ENCODE measurements at places on chromosomes 7 and 10.

- no peak for DNase-seq
Measured at GRCh38 chr10:3105905-3106304, 38.6 kb downstream of the PFKP start.

GRCh38 chr10:9069136-9069535 lies 1014.6 kb downstream of the GATA3 start:
- DNase-seq: no peak

DNA sequence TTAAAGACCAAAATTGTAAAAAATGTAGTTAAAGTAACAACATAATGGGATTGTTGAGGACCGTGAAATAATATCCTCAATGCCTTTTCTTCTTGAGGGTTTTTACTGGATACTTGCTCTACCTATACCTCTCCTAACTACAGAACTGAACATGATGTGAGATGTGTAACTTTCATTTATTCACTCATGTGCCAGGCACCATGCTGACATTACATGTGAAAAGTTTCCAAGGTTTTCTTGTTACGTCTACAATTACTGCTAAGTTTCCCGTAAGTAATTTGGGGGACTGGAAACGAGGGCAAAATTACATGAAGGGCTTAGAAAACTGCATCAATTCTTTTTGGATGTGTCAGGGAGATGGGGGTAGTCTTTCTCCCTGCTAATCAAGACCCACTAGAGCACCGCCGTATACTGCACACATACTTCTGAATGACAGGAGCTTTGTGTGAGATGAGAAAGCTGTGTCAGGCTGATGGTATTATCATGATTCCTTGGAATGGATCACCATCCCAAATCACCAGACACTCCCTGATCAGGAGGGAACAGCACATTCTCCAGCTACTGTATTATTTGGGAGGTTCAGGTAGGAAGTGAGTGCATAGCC lies 41.8 kb downstream of the PTPRZ1 start:
- no peak for DNase-seq

- no peak for DNase-seq
Measured at GRCh38 chr7:83413424-83413823, 235.5 kb downstream of the SEMA3E start.

DNA sequence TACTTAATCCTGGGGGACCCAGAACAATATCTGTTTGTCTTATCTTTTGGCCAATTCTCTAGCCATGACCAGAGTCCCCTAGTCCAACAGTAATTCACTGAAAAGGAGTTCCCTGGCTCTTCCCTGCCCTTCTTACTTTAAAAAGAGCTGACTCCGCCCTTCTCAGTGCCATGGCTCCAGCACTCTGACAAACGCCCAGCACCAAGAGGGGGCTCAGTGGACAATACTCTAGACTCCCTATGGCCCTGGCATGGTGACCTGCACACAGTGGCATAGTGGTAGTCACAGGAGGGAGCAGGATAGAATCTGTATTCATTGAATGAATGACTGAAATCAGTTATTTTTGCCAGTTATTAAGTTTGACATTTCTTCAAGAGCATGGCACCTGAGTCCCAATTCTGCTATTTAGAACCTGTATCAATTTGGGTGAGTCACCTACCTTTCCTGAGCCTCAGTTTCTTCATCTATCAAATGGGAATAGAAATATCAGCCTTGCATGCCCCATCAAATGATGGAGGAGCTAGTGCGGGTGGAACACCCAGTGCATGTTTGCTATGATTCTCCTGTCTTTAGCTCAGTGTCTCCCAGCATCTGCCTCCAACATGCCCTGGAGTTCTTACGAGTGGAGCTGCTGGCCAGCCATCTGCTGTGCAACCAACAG lies 69.4 kb downstream of the CLEC2L start:
- no peak for DNase-seq

DNA sequence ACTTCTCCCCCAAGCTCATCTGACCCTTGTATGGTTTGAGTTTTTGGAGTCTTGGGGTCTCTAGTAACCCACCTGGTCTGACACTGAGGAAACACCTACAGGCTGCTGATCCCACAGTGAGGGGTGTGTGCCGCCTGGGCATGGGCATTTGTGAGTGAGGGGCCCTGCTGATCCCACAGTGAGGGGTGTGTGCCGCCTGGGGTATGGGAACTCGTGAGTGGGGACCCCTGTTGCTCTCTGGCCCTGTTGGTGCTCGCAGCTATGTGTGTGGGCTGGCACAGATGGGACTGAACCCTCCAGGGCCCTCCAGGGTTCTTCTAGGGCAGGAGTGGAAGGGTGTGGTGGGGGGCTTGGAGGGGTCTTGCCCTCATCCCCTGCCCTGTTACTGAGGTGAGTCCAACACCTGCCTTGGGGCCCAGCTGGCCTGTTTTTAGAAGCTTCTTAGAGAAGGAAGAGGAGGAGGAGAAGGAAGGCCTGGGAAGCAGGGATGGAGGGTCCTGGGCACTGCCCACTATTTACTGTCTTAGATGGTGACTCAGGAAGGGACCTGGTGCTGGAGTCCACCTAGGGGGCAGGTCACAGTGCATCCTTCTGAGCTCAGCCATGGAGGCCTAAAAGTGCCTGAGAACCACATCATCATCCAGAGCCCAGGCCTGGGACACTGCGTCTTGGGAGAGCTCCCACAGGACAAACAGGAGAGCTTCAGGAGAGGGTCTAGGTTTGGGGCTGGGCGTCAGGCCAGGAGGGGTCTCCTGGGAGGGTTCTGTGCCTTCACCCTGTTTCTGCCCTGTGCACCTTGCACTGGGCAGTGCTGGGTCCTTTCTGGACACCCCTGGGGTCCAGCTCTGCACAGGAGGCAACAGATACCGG lies 36.2 kb upstream of the ZNF716 start:
- no peak for DNase-seq

- no peak for DNase-seq
Measured at GRCh38 chr7:108203537-108203936, 73.4 kb upstream of the LAMB4 start.

- DNase-seq: no peak
Measured at GRCh38 chr7:13155188-13155587, 467.8 kb downstream of the ARL4A start.

GRCh38 chr7:82056282-82056681 lies 286.4 kb upstream of the HGF start:
- DNase-seq: no peak

DNA sequence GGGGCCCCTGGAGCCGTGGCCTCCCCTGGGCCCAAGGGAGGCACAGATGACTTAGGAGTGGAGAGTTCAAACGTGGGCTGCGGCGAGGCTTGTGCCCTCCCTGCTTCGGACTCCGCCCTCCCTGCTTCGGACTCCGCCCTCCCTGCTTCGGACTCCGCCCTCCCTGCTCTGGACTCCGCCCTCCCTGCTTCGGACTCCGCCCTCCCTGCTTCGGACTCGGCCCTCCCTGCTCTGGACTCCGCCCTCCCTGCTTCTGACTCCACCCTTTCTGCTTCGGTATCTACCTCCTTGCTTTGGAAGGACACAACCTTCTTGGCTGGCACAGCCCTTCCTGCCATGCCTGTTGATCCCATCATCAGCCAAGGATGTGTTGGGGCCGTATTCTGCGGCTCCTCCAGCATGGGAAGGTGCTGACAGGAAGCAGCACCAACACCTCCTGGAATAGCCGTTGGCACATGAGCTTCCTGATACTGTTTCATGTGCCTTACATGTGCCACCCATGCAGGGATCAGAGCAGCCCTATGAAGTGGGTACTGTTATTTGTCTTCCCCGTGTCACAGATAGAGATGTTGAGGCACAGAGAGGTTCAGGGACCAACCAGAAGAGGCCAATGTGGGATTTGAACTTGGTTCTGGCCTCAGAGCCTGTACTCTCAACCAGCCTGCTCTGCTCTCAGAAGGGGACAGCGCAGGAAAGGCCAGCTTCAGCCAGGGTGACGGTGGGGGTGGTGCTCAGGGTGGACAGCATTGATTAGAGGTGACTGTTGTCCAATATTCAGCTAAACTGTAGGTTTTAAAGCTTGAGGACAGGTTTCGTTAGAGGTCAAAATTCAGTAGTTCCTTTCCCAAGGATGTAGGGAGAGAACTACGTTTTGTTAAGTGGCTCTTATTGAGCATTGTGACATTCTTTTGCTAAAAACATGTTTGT lies 114.5 kb downstream of the NKX6-2 start:
- DNase-seq: no peak

- DNase-seq: no peak
Measured at GRCh38 chr7:142152076-142152475, 40.6 kb downstream of the MGAM2 start.

DNA sequence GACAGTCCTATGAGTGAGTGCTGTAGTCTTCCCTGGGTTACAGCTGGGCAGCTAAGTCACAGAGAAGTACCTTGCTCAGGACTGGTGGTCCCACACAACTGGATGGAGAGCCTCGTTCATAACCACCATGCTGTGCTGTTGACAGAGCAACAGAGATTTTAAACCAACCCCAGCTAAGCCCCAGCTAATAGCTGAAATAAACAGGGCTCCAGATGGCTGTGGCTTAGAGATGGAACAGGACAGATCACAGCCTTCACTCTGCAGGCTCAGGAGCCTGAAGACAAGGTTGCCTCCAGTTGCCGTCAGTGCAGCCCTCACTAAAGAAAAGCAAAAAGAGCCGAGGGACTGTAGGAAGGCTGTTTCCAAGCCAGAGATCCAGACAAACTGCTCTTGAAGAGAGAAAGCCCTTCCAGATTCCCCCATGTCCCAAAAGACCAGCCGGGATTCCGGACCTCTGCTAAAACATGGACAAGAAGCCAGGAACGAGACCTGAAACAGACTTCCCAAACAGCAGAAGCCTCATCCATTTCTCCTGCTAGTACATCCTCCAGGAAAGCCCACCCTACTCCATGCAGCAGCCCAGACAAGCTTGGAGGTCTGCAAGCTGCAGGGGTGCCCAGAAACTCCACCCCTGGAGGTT lies 4.2 kb downstream of the HTRA1 start:
- no peak for DNase-seq

DNA sequence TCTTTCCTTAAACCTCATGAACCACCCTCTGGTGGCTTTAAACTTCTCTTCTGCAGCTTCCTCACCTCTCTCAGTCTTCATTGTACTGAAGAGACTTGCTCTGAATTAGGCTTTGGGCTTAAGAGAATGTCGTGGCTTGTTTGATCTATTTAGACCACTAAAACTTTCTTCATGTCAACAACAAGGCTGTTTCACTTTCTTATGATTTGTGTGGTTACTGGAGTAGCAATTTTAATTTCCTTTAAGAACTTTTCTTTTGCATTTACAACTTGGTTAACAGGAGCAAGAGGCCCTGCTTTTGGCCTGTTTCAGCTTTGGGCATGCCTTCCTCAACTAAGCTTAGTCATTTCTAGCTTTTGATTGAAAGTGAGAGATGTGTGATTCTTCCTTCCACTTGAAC lies 38.1 kb upstream of the CDHR3 start:
- no peak for DNase-seq

GRCh38 chr7:93902777-93903423 lies 3.5 kb upstream of the GNGT1 start:
- no peak for DNase-seq

DNA sequence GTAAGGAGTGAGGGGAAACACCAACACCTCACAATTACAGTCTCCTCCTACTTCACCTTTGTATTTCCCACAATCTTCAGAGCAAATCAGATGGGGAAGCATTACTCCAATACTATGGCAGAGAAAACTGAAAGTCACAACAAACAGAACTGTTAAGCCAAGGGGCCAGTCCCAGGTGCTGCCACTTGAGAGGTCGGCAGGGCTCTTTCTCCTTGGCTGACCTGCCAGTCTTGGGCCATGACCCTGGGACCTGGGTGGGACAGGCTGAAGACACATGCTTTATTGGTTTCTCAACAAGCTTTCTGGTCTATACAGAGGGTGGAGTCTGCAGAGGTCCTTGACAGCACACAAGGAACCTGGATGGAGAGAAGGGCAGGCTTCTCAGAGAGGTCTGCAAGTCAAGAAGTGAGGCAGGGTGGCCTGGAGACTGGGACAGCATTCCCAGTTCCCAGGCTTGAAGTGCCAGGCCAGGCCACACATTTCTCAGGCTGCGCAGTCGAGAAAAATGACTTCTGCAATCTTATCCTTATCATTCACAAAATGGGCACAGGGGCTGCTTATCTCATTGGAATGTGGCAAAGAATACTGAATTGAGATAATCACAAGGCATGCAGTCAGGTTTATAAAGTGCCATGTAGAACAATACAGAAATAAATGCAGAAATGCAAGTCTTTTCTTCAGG lies 301.0 kb downstream of the CXCL12 start:
- DNase-seq: no peak

- no peak for DNase-seq
Measured at GRCh38 chr10:82680608-82681007, 805.6 kb downstream of the NRG3 start.

GRCh38 chr7:104767826-104768536 lies 246.0 kb upstream of the KMT2E start:
- no peak for DNase-seq

GRCh38 chr10:117519286-117519685 lies 23.3 kb upstream of the EMX2 start:
- DNase-seq: no peak

DNA sequence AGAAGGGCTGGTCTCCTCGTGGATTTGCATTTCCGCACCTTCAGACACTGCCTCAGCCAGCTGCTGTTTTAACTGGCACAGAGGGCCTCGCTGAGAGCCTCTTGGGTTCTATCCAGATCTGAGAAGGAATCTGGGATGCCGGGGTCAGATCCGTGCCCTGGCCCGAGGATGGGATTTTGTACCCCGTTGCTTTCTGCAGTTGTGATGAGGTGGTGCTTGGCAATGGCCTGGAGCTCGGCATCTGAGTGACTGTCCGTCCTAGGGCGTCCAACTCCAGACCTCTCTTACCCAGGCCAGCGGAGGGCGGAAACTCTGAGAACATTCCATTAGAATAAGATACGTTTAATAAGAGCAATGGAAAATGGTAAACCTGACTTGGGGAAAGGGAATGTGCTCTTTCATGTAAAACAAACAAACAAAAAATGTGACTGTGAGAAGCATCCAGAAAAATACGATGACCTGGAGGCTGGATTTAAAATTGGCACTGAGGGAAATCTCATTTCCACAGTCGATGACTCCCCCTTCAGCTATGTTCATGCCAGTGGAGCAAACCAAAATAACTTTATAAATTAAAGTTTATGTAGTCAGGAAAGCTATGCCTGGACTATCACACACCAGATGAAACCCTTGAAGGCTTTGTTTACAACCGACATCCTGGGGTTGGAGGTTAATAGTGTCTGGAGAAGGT lies 39.6 kb downstream of the GRK5 start:
- no peak for DNase-seq

- DNase-seq: no peak
Measured at GRCh38 chr7:148903504-148903903, 19.4 kb upstream of the EZH2 start.

DNA sequence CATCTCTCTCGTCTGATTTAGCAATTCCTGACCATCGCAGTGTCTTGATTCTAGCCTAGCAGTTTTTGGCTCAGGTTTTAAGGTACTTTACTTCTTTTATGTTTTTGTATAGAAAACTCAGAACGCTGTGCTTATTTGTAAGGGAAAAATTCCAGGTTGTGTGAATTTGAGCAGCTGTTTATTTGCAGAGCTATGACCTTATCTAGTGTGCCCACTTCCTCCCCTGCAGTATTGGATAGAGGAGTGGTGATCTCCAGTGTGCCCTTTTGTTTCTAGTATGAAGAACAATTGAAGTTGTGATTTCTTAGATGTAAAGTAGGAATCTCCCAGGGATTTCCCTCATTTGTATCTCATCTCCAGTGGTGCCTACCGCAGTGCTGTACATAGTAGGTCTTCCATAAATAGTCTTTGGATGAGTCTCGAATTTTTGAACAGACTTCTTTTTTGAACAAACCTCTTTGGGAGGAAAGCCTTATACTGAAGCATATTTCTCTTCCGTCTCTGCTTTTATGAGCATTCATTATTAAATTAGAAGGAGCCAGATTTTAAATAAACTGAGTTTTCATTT lies 40.0 kb downstream of the GARS1 start:
- no peak for DNase-seq
